ENCODE measurements at places on chromosomes 1 and 21.

DNA sequence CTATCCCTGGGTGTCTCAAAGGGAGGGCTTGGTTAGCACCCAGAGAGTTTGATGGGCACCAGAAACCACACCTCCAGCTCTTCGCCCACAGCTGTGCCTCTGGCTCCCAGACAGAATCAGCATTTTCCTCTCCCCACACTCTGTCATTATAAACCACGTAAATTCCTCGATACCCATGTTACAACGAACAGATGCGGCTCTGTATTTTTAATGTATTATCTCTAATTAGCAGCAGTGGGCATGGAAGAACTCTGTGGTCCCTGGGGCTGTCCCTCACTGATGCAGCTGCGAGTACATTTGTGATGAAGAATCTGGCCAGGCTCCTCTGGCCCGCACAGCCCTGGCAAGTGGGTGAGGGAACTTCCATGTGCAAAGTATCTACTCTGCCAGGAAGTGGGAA, 10.8 kb downstream of the HMGB4 start:
- DNase-seq = no peak

GRCh38 chr1:88276163-88276562, 407.9 kb upstream of the PKN2 start:
- DNase-seq = no peak

- no peak for DNase-seq
Measured at GRCh38 chr1:224065455-224065854, 48.5 kb upstream of the FBXO28 start.

- no peak for DNase-seq
Measured at GRCh38 chr1:231799363-231799986, 172.9 kb downstream of the DISC1 start.

DNA sequence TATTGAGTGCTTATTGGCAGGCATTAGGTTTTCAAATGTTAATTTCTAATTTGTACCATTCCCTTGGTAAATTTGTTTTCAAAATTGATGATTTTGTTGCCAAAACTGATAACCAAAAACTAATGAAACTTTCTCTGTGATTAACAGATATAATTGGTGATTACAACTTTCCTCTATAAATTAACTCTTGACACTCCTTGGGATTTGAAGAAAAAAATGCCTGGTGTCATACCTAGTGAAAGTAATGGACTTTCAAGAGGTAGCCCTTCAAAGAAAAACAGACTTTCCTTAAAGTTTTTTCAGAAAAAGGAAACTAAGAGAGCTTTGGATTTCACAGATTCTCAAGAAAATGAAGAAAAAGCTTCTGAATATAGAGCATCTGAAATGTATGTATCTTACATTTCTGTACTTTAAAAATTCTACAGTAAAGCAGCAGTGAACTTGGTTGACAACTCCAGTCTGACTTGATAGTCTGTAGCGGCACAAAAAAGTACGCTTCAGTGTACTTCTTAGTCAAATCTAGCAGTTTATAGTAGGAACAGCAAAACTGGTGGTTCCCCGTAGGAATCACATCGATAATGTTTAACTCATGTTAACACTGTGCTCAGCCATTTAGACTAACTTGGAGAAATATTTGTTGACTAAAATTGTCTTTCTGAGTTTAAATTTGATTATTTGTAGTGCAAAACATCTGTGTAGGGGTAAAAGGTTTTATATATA, 3.0 kb downstream of the USP1 start:
- no peak for DNase-seq

- no peak for DNase-seq
Measured at GRCh38 chr1:89259283-89259971, 13.2 kb downstream of the GBP5 start.

DNA sequence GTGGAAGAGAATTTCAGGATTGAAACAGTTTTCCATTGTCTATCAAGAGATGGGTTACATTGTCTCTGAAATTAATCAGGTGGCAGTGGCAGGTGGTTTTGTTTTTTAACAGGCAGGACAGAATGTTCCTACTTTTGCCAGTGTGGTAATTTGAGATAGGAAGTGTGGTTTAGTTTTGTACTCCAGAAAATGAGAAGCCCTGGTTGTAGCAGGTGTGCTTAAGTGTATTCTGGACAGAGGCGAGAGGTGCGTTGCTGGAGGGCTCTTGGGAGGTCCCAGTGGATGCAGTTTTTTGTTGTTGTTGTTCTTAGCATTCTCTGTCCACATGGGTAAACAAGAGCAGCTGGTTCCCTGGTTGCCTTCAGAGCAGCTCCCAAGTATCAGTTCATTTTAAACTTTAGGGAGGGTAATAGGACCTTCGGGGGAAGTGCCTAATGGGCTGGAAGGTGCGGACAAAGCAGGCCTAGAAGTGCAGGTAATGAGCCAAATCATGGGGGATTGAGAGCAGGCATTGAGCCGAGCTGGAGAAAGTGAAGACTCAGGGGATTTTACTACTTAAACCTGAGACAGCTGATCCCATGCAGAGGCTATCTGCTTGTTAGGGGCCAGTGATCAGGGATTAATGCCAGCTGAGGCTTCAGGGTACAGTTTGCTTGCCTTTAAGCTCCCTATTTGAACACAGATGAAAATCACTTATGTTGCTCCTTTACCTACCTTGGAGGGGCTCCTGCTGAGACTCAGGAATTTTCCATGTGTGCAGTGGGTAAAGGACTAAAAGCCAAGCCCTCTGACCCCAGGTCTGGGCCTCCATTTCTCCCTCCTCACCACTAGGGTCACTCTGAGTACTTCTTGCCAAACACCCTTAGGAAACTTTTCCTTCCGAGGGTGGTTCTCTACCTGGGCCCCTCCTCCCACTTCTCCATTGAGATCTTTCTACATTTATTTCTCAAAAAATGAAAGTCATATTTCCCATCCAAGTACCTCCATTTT, 6.1 kb downstream of the PFKFB2 start:
- DNase-seq = no peak

GRCh38 chr21:35508139-35508888, 459.2 kb upstream of the RUNX1 start:
- DNase-seq = no peak

GRCh38 chr1:84598846-84599741, 24.9 kb upstream of the CTBS start:
- DNase-seq = no peak

DNA sequence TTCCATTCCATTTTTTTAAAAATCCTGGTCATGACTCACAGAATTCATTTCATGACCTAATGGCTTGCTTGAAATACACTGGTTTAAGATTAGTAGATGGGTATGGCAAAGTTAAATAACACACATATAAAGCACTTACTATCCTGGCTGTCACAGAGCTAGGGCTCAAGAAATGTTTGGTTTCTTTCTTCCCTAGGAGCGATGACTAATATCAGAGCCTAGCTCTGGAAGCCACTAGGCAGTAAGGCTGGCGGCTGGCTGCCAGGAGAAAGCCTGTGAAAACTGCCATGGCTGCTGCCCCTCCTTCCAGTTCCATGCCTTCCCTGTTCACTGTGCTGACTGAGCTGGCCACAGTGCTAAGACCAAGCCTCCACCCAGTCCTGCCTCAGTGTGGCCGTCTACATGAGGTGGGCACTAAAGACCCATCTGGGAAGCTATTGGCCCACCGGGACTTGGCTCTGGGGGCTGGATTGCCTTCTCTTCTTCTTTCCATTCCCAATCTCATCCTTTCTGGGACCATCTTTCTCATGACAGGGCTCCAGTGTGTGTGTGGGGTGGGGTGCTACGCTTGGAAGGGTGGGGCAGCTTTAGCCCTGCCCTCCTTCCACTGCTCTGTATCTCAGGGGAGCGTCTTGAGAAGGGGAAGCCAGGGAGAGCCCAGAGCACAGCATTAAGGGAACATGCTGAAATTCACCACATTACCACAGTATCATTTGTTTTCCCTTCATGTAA, 10.8 kb upstream of the ASCL5 start:
- DNase-seq = no peak

DNA sequence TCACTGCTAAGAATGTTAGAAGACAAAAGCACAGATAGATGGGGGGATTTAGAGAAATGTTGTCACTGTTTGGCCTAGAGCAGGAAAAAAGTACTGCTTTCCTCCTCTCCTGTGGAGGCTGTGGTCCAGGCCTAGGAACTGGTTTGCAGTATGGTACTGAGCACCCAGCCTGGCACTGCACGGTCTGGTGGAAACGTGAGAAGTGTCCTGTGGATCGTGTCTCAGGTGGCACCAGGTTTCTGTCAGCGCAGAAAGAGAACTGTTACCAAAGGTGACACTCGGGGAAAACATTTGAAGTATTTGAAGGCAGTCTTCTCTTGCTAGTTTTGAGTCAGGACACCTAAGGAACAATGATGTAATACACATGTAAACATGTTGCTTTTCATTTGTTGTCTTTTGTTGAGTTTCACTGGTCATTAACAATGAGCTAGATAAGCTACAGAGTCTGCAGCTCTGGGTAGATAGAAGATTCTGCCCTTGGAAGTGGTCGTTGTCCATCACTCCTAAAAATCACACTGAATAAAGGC, 63.0 kb downstream of the B3GALNT2 start:
- no peak for DNase-seq

DNA sequence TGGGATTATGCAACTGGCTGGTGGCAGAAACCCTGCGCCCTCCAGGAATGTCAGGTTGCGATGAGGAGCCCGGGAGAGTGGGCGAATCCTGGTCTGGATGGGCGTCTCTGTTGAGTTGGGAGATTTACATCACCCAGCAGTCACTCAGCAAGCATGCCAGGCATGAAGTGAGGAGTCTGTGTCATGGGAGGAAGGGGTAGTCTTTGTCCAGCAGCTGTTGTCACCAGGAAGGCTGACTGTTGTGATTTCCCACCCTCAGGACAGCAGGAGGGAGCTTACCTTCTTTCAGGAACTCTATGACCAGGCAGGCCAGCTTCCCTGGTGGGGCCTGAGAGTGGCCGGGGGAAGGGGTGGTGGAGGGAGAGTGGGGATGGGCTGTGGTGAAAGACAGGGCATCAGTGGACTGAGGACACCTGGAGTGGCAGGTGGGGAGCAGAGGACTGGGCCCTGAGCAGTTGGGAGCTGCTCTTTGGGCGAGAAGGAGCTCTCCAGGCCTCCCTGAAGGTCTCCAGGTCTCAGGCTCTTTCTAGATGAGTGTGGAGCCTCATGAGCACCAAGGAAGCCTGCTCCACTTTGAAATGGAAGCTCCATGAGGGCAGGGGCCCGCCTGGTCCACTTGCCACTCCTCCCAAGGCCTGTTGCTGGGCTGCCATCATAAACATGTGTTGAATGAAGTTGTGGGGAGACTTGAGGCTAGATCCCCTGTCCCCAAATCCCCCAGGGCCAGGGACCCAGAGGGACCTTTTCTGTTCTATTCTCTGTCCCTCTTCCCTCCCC, 21.3 kb upstream of the PKP1 start:
- DNase-seq = no peak

- no peak for DNase-seq
Measured at GRCh38 chr1:165647517-165647916, 16.5 kb downstream of the MGST3 start.

GRCh38 chr1:46174448-46175231, at the start of gene TSPAN1:
Gene TSPAN1 (plus strand): TSS chr1:46175087. CDS start chr1:46181108, 6,021 bp downstream.
- no peak for DNase-seq

DNA sequence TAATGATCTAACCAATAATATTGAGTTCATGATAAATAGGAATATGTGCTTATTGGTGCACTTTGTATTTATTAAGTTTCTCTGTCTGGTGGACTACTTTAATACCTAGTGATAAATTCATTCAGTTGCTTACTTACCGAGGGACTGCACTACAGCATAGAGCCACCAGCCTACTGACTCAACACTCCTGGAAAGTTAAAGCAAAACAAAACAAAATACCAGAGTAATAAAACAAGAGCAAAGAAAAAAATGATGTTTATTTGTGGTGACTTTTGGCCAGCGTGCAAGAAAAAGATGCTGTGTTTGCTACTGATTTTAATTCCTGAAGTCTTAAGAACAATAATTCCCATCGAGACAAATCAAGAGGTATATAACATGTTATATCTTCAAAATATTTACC, 586.3 kb downstream of the PLA2G4A start:
- no peak for DNase-seq

DNA sequence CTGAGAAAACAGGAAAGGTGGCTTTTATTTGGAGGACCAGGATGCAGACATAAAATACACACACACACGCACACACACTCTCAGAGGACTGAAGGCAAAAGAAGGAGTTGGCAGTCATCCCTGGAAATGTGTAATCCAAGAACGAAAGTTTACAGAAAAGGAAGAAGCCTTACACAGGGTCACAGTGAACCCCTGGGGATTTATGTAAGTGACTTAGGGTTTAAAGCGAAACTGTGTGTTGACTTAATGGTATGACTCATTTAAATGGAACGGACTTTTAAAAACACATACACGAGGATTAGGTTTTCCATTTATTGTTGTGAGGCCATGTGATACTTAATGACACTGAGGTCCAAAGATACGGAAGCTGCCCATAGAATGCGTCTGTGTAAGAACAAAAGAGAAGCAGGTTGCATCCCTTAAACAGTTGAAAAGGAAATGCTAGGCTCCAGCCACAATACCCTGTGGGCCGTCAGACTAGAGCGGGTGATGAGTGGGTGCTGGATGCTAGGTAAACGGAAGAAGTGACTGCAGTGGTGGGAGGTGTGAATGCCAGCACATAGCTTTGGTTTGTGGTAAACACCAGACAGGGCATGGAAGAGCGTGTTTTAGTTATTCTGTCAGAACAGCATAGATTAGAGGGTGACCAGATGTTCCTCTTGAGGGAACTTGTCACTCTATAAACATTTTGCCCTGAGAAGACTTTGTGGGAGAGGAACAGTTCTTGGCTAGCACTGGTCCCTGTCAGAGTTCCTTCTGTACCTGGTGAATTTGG, 21.6 kb upstream of the BCL10 start:
- no peak for DNase-seq

DNA sequence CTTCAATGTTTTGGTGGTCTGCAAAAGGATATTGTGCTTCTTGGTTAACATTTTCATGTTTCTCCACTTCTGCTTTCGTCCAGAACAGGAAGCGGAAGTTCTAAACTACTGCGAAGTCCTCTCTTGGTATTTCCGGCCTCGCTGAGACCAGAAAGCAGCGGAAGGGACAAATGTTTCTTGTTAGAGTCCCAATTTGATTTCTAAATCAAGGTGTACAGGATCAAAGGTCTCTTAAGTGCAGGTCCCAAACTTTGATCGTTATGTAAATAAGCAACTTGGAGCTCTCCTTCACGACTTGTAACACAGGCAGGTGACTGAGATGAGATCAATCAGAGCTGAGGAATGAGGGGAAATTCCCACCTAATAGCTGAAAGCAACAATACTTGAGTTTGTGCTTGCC, 40.1 kb upstream of the HMCN1 start:
- no peak for DNase-seq

DNA sequence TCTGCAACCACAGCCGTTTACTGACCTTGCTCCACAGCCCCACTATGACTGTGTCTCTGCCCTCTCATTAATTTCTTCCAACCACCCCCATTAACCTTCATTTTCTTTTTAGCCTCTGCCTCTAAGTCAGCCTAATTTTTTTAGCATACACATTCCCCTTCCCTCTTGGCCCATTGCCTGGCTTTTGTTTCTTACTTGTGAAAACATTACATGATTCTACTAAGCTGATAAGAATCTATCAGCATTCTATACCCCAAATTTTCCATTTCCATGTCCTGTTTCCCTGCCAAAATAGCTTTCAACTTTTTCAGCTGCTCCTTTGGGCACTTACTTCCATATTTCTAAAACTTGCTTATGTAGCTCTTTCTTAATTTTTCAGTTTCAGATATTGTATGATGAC, 79.8 kb downstream of the PCP4 start:
- DNase-seq = no peak

- DNase-seq = no peak
Measured at GRCh38 chr1:182235952-182236650, 155.5 kb downstream of the GLUL start.

GRCh38 chr1:111270771-111271463, 19.7 kb upstream of the CHIA start:
- DNase-seq = no peak

- no peak for DNase-seq
Measured at GRCh38 chr1:234536741-234537140, 57.8 kb upstream of the TARBP1 start.
